ENCODE measurements at places on chromosomes 2 and 18. TPM values are rescaled to one million over a fixed set of nuclear protein-coding genes. Genes with fewer than 3 reads are reported as not detected.

DNA sequence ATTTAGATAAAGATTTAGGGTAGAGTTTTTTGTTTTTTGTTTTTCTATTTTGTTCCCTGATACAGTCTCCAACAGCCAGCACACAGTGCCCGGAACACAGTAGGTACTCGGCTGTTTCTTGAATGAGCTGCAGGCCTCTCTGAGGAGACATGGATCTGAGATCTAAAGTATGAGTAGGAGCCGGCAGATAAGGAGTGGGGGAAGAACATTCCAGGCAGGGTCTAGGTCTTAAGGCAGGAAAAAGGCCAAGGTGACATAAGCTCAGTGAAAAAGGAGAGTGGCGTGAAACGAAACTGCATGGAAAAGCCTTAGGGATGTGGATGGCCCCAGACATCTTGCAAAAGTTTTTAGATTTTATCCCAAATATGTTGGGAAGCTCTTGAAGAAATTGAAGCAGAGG lies 94.4 kb downstream of the ITGB1BP1 start:
- H3K4me3 ChIP-seq: no peak overlapping the region
- no peak overlapping the region for H3K27ac ChIP-seq
- H3K4me1 ChIP-seq: peaks cover 3% of the 10 kb centered on the region
- H3K36me3 ChIP-seq: no peaks in the 10 kb centered on the region

DNA sequence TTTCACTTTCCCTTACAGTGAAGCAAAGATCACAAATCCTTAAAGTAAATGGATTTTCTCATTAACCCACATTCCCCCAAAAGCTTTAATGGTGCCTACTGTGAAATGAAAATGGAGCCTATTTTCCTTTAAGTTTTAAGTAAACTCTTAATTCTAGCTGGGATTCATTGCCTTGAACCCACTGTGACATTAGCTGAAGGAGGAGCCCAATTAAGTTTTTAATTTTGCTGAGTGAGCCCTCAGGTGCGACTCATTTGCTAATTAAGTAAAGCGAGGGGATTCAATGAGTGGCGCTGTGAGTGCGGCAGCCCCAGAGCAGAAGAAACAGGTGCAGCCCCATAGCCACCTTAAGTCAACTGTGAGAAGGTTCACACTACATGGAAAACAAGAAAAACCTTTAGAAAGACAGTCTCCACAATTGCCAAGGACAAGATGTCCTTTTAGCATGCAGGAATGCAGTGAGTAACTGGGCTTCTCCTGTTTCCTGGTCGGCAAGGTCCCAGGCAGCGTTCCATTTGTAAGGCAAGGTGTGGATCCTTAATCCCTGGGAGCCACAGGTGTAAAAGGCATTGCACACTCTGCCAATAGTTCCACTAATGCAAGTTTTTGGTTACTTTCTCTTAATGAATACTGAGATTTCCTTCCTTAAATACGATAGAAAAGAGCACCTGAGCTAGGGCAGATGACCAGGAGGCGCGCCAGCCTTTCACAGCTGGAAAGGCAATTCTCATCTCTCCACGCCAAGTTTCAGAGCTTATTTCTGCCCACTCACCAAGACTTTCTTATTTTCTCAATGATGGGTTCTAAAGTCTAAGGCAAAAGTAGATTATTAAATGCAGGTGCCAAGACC lies 87.7 kb downstream of the TMEM18 start:
- H3K27ac ChIP-seq: no peak overlapping the region
- no peaks in the 10 kb centered on the region for H3K27me3 ChIP-seq
- H3K4me3 ChIP-seq: no peak overlapping the region
- peaks cover 4% of the 10 kb centered on the region for H3K36me3 ChIP-seq

DNA sequence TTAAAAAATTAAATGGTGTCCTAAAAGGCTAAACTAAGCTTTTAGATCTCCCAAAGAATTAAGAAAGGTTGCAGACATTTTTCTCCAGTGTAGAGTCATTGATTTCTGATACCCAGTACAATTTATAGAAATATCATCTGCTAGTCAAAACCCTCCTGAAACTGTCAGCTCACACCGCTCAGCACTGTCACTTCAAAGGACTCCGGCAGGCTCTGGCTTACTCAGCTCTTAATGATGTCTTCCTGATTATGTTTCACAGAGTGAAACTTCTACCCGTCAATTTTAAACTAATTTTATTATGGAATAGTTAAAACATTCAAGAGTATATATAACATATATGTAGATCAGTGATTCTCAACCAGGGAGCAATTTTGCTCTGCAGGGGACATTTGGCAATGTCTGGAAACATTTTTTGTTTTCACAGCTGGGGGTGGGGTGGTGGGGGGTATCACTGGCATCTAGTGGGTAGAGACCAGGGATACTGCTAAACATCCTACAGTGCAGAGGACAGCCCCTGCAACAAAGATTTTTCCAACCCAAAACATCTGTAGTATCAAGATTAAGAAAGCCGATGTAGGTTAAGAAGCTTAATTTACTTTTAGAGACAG lies 31.6 kb downstream of the CDK15 start:
- no peak overlapping the region for H3K27ac ChIP-seq
- H3K4me3 ChIP-seq: no peak overlapping the region
- H3K4me1 ChIP-seq: no peaks in the 10 kb centered on the region

DNA sequence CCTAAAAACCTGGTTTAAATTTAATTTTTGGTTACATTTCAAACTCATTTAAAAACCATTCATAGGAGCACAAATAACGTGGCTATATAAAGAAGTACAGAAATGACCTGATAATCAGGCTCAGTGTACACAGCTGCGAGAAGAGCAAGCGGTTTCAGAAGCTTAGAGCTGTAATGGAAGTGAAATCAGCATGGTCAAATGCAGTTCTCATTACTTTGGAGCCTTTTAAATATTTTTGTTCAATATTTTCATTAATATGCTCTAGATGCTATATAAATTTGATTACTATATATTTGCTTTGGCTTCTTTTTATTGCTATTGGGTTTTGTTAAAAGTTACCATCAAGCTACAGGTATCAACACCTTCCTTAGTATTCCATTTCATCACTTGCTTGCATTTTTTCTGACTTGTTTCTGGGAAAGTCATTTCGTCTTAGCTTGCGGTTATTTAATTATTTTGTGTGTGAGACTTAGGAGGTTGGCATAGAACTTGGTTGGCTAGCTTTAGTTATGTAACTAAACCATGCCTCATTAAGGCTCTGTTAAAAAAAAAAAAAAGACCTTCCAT lies 58.7 kb downstream of the AFTPH start:
- H3K4me3 ChIP-seq: no peak overlapping the region
- no peak overlapping the region for H3K27ac ChIP-seq
- no peak for DNase-seq
- H3K36me3 ChIP-seq: no peaks in the 10 kb centered on the region
- H3K27me3 ChIP-seq: no peaks in the 10 kb centered on the region

DNA sequence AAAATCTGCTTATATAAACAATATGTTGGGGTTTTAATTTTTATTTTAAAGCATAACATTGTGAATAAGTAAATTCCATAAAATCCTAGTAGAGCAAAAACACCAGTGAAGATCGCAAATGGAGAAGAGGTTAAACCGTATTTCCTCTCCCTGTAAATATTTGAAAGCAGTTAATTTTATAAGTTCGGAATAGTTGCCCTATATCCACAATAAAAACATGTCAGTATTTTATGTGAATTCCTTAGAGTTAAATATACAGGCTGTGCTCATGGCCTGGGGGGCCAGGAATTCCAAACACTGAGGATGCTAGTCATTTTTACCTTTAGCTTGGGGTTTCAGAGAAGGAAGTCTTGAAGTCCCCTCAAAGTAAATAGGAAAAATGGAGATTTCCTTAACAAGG lies 135.0 kb downstream of the FIGN start:
- peaks cover 6% of the 10 kb centered on the region for H3K4me1 ChIP-seq
- peaks cover 2% of the 10 kb centered on the region for H3K27me3 ChIP-seq
- DNase-seq: no peak
- no peaks in the 10 kb centered on the region for H3K36me3 ChIP-seq
- H3K4me3 ChIP-seq: no peak overlapping the region
- no peak overlapping the region for H3K27ac ChIP-seq

DNA sequence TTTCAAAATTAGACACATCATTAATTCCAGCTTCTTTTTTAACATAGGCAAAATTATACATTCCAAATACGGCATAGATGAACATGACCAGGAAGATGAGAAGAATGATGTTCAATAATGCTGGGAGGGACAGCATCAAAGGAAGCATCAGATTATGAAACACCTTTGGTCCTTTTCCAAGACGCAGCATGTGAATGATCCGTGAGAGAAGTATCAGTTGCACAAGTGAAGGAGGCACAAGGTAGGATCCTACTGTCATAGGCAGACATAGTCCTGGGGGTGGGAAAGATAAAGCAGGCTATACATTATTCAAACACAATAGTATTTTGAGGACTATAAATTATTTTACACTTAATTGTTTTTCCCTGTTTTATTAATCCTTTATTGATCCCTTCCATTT lies 30.6 kb upstream of the SCN9A start:
- no peak overlapping the region for H3K4me3 ChIP-seq
- H3K36me3 ChIP-seq: no peaks in the 10 kb centered on the region
- H3K27me3 ChIP-seq: no peaks in the 10 kb centered on the region
- DNase-seq: no peak

GRCh38 chr18:80105369-80106167 lies 3.5 kb upstream of the ADNP2 start:
- H3K27me3 ChIP-seq: no peaks in the 10 kb centered on the region
- no peak overlapping the region for H3K27ac ChIP-seq
- peaks cover 14% of the 10 kb centered on the region for H3K36me3 ChIP-seq

The REG1B gene
- total RNA-seq: not detected

The RTTN gene
- 21.0 TPM for total RNA-seq

The TEX44 gene
- total RNA-seq: not detected

The AQP12A gene
- total RNA-seq: not detected
